Stimulated activated CD4-positive, alpha-beta T cell treated with anti-CD3 and anti-CD28 coated beads, Interleukin-15, amount 100 ng/mL, for 48 hours (primary cell): ENCODE measurements at places on chromosomes 4 and X.

DNA sequence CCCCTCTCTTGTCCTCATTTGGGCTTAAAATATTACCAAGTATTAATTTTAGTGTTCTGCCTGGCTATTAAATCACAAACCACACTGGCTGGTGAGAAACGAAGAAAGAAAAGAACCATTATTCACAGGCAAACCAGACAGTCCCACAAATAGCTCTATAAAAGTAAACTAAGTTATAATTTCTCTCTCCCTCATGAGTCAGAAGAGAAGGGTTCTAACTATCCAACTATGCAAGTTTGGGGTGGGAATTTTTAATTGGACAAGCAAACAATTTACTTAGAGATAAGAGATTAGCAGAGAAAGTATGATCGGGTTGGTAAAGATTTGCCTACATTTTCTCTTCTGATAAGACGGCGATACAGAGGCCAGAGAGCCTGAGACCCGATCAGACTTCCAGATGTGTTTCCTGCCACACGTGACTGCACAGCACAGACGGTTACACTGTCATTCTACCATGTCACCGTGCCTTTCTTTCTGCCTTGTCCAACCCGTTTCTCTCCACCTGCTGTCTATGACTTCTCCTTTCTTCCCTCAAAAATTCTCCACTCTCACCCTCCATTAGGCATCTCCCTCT lies 52.3 kb downstream of the MEPE start:
- no peak for DNase-seq

GRCh38 chr4:87445964-87446363 lies 23.6 kb downstream of the NUDT9 start:
- DNase-seq, result no peak

DNA sequence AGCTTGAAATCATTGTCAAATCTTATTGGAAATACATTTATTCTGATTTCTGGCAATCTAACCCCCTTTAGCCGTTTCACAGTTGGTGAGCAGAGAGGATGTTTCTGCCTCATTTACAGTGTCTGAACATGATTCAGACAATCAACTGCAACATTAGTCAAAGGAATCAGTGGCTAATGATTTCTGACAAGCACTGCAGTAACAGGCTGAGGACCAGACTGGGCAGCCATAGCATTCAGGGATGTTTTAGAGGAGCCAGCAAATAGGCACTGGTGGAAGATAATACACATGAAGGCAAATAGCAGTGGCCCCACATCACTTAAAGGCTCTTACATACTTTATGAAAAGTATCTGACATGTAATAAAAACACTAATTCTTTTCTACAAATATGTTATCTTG lies 102.8 kb downstream of the TTC29 start:
- DNase-seq, result no peak

DNA sequence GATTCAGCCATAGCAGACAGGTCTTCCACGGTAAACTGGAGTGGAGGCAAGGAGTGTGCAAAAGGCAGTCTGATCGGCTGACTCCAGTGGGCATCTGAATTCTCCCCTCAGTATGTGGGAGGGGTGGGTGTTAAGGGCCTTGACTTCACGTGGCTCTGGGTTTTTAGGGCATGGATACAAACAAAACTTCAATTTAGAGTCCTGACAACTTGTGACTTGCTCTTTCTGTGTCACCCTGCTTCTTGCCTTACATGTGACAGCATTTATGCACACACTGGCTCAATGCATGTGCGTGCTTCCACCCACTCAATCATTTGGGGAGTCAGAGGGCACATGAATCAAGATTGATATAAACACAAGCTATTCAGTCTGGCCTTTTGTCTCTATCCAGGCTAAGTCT lies 17.5 kb downstream of the PLP1 start:
- DNase-seq, result no peak

- no peak for DNase-seq
Measured at GRCh38 chrX:26789751-26790150, 573.8 kb downstream of the MAGEB5 start.

GRCh38 chrX:145817331-145818185 lies at the start of gene SLITRK2:
Gene SLITRK2 (plus strand): TSS chrX:145817829. CDS start chrX:145822426, 4,597 bp downstream.
- DNase-seq, result no peak

DNA sequence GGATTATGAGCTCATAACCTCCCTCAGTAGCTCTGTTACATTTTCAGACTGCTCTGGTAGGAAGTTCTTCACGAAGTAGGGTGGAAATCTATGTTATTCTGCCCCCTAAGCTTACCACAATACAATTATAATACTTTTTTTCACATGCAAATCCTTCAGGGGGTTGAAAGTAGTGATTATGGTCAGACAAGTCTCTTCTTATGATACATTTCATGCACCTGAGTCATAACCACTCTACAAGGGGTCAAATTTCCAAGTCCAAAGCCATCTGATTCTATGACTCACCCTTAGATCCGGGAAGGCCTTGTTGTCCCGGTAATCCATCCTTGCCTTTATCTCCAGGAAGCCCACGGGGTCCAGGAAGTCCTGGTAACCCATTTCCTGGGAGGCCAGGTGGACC lies 95.2 kb downstream of the ATG4A start:
- no peak for DNase-seq

GRCh38 chr4:98604723-98605122 lies 53.7 kb downstream of the TSPAN5 start:
- DNase-seq, result no peak
